ENCODE measurements at places on chromosomes 3 and 15.

DNA sequence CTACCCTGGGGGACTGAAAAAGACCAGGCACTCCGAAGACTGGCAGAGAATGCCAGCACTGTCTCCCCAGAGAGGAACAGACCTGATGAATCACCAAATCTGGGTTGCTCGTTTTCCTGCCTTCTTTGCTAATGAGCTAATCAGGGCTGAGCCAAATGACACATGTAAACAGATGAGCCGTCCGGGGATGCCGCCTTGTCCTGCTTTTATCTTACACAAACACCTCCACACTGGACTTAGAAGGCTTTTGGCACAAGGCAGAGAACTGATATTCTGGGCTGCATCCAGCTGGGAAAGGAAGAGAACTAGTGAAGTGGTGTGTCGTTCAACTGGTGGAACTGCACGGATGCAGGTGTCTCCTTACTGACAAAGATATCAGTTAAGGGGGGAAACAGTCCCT, 88.1 kb downstream of the MECOM start:
- DNase-seq: no peak

DNA sequence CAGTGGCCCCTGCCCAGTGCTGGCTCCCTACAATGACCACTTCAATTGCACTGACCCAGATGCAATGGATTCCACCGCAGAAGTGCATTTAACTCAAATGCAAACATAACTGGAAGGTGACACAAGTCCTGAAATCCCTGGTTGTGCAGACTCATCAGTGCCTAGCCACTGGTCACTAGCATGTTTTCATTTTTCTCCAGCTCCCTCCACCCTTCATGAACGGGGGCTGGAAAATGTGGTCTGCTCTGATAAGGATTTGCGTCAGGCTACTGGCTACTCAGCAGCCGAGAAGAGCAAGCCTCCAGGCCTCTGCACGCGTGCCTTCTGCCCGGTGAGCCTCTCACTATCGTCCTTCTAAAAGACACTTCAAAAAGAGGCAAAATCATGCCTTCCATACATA, 27.4 kb upstream of the FURIN start:
- no peak for DNase-seq

DNA sequence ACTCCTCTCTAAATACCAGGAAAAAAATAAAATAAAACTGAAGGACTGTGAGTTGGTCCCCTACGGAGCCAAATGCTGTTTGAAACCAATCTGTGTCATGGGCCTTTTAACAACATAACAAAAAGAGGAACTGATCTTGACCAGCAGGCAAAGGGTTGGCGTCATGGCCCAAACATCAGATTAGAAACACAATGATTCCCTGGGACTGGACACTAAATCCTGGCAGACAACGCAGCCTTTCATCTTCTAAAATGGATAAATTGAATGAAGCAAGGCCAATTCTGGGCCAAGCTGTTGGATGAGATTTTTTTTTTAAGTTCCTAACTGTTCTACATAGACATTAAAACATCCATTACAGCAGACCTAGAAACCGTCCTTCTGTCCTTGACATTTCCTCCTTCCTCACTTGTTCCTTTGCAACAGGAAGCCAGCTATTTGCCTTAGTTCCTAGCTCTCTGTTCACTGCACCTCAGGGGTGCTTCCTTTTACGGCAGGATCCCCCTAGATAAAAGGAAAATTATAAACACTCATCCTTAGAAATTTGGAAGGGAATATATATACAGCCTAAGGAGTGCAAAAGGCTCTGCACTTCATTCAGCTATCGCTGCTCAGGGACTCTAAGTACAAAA, 21.6 kb upstream of the TAFA4 start:
- no peak for DNase-seq

DNA sequence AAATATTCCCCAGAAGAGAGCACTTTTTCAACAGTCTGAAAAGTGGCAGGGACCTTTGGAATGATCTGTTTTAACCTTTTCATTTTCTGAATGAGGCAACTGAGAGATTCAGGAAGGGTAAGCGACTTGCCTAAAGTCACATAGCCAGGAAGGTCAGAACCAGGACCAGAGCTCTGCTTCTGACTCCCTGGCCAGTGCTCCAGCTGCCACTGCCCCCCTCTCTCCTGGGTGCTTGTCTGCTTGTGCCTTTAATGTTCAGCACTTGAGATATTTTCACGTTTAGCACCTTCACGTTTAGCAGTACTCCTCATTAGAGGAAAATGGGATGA, 68.3 kb downstream of the SMAD3 start:
- DNase-seq: no peak

GRCh38 chr15:74884428-74885223, 5.2 kb upstream of the MPI start:
- DNase-seq: no peak

- no peak for DNase-seq
These were observed 3.2 kb upstream of the FLNB start for GRCh38 chr3:58004973-58005372.

DNA sequence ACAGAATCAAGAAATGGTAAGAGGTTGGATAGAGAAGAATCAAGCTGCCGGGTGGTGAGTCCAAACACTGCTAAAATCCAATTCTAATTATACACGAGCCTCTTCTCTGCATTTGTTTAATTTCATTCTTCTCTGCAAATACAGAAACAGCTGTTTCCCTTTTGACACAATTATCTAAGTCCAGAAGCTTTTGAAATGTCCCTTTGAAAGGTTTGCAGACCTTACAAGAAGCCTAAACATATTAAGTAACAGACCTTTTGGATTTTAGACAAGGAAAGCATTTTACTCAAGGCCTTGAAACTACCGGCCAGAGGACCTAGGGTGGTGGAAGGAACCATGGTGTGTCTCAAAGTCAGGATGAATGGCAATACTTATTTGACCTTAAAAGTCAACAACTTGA, 403.8 kb upstream of the ADAMTS9 start:
- DNase-seq: no peak

DNA sequence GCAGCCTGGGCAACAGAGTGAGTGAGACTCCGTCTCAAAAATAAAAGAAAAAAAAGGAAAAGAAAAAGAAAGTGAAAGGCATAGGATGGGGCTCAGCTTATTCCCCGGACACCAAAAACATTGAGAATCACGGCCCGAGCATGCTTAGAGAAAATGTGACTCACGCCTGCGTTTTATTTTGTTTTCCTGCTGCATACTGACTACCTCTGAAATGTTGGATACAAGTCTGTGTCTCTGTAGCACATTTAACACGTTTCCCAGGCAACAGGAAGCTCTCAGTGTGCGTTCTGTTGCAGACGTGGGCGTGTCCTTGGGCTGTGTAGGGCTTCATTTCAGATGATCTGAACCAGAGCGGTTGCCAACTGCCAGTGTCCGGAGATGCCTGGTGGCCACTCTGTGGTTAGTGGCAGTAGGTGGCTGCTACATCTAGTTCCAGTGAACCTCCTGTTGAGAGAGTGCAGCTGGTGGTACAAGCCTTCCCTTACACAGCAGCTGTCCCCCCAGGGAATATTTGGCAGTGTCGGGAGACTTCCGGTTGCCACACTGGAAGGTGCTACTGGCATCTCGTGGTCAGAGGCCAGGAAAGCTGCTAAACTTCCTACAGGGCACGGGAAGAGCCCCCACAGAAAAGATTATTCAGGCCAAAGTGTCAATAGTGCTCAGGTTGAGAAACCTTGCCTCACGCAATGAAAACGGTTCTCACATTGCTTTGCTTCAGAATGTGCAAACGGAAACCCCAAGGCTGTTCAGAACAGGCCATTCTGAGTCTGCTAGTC, 3.0 kb downstream of the SLC51A start:
- DNase-seq: peak; percentile 24

GRCh38 chr15:45157974-45158373, 28.2 kb downstream of the DUOX1 start:
- no peak for DNase-seq

DNA sequence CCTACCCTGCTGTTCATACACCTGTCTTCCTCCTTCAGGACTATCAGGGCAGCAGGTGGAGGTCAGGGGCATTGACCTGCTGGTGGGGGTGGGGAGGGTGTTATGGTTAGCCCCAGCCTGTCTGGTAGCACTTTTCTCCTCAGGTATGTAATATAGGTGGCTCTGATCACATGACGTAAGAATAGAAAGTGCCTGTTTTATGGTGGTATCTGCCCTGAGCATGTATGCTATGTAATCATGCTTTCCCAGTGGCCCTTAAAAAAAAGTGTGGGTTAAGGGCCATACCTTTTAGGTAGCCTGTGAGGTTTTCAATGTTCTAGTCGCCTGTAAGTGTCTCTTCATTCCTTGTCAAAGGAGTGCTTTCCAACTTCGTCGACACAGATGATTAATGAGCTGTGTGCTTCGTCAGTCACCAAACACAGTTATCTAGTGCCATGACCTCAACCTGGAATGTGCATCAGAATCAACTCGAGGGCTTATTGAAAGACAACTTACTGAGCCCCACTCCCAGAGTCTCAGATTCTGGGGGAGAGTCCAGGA, 86.3 kb downstream of the KLHL25 start:
- DNase-seq: no peak

DNA sequence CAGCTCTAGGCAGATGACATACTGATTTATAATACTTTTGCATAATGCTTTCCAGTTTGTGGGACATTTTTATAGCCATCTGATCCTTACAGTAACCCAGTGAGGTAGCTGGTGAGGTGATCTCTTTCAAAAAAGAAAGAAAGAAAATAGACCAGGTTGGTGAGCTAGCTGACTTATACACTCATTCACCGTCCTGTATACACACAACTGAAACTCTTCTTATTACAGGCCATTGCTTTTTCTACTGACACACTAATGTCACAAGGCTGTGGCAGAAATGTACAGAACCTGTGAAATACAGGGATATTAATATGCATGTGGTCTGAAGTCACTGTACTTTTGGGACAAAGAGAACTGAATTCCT, 150.2 kb upstream of the BHLHE40 start:
- DNase-seq: no peak

DNA sequence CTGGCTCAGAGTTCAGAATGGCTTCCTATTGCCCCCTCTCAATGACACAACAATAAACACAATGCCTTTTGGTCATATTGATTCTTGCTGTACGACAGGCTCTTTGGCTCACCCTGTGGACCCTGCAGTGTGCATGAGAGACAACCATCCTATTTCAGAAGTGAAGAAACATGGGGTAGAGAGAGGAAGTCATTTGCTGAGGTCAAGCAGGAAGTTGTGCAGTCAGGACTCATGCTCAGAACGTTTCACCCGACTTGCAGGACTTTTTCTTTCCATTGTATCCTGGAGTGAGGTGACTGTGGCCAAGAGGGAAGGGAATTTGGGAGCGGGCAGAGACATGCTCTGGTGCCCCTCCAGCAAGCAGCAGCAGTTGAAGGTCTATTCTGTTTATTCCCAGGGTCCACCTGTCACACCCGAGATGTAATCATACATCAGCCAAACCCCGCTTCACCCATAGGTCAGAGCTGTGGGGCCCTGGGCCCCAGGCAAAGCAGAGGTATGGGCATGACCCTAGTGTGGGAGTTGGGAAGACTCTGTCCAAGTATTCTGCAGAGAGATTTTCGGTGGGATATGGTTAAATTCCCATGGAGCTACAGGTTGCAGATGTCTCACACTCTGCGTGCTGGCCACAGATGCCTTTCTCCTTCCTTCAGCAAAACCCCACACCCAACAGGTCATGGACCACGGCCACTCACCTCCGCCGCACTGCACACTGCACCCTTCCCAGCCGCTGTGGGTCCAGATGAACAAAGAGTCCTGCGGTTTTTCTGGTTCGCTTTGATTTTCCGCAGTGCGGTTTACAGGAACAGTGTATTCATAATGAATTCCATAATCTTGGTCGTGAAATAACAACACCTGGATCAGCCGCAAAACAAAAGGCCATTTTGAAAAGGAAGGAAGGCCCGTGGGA, 290.6 kb downstream of the ADAMTS17 start:
- DNase-seq: no peak

DNA sequence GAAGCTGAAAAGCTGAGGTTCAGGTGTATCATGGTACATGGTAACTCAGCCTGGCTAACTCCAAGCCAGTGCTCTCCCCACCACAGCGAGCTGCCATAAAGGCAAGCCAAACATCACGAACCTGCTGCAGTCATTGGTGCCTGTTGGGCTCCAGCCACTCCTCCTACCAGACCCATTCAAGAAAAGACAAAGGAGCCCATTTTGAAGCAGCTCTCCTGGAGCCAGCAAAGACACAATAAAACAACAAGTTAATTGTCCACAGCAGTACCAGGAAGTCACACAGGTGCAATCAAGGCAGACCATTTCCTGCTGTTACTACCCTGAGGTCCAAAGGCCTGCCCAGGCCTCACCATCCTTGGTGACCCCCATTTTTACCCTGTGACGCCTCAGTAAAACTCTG, 77.6 kb downstream of the DAPK2 start:
- DNase-seq: no peak

GRCh38 chr15:48112242-48112641, 8.5 kb upstream of the SLC24A5 start:
- no peak for DNase-seq

GRCh38 chr15:23797747-23798446, 110.8 kb upstream of the NDN start:
- DNase-seq: no peak

DNA sequence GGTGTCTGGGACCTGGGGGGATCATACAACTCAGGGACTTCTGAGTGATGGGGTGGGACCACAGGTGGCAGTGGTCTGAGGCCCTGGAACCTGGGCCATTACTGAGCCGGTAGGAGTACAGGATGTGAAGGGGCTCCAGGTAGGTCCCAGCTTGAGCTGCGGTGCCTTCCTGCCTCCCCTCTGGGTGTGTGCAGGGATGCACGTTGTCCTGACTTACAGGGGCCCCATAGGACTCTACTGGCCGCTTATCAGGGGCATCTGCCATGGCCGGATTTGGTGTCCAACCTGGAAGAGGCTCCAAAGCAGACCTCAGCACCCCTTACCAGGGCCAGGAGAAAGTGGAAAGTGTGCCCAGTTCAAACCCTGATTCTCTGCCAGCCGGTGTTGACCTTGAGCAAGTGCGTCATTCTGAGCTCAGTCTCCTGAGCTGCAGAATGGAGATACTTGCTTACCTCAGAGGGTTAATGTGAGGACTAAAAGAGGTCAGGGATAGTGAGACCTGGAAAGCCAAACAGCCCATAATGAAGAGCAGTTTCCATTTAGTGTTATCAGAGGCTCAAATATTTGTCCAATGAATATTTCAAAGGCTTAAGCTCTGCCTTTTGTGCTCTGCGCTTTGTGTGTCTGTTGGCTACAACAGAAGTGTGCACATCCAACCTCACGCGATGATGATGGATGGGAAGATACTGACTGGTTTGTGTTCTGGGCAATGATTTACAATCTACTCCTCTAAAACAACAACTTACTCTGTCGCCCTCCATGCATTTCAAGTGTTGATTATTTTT, 35.4 kb upstream of the ESYT3 start:
- DNase-seq: no peak

- no peak for DNase-seq
These were observed 5.4 kb upstream of the MASP1 start for GRCh38 chr3:187296911-187297310.

- no peak for DNase-seq
These were observed 17.6 kb upstream of the CD47 start for GRCh38 chr3:108108416-108108815.

- DNase-seq: no peak
These were observed 50.4 kb downstream of the SLC2A2 start for GRCh38 chr3:170976190-170976519.

GRCh38 chr3:9778143-9779074, 8.7 kb upstream of the CAMK1 start:
- DNase-seq: no peak

Measured in stimulated activated CD8-positive, alpha-beta memory T cell treated with anti-CD3 and anti-CD28 coated beads, Interleukin-15, amount 100 ng/mL, for 1 hour (primary cell).